HuH-7 (cell line): ENCODE measurements at places on chromosomes 16 and 17.

DNA sequence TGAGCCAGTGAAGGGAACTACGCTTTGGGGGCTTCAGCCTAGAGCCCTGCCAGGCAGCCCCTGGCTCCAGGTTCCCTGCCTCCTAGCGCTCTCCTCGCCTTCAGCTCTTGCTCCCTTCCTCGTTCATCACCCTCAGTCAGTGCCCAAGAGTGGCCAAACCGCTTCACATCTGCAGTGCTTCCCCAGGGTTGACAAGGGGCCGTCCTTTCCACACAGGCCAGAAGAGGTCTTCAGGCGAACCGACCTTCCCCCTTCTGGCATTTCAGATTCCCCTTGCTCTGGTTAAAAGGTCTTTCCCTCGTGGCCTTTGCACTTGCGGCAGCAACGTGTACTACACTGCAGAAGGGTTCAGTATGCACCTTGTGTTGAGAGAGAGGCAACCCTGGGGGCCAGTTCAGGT lies 4.1 kb downstream of the RASD1 start:
- DNase-seq: no peak

DNA sequence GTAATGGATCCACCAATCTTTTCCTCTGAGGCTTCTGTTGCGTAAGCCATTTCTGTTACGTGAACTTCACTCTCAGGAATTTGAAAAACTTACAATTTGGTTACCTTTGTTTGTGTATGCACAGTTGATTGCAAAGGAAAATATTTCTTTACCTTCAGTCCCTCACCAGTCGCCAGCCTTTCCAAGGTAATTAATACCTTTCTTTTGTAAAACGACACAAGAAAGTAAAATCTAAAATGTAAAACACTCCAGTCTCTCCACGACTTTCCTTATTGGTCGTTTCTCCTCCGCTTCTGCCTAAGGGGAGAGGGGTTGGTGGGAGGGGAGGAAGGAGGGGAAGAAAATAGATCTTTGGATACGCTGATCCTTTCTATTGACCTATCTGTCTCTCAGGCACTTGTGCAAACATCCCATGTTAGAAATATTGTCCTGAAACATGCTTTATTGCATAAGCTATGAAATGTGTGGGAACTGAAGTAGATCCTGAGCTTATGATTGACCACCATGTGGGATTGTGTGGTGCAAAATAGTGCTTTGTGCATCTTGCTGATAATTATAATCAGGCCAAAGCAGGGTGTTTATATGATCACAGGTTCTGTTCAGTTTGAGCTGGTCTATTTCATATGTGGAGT lies 32.4 kb upstream of the EFCAB13 start:
- peak; percentile 34 for DNase-seq

DNA sequence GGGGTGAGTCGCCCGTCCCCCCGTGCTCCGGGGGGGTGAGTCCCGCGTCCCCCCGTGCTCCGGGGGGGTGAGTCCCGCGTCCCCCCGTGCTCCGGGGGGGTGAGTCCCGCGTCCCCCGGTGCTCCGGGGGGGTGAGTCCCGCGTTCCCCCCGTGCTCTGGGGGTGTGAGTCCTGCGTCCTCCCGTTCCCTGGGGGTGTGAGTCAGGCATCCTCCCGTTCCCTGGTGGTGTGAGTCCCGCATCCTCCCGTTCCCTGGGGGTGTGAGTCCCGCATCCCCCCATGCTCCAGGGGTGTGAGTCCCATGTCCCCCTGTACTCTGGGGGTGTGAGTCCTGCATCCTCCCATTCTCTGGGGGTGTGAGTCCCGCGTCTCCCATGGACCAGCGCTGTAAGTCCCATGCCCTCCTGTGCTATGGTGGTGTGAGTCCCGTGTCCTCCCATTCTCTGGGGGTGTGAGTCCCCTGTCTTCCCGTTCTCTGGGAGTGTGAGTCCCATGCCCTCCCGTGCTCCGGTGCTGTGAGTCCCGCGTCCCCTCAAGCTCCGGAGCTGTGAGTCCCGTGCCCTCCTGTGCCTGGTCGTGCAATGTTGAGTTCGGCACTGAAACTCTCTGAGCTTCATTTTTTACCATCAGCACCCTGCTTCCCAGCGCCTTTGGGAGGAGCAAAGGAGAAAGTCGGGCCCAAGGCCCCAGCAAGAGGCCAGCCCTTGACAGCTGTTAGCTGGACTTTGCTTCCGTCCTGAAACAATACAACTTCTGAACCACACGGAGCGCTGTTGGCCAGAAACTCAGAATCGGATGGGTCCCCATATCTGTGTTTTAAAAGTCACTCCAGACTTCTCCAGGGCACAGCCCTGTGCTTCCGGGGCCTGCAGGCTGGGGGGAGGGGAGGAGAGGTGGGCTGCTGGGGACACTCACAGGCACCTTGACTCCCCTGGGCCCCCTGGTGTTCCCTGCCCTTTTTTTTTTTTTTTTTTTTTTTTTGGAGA lies 11.5 kb upstream of the ZC3H18 start:
- DNase-seq: peak; percentile 94

DNA sequence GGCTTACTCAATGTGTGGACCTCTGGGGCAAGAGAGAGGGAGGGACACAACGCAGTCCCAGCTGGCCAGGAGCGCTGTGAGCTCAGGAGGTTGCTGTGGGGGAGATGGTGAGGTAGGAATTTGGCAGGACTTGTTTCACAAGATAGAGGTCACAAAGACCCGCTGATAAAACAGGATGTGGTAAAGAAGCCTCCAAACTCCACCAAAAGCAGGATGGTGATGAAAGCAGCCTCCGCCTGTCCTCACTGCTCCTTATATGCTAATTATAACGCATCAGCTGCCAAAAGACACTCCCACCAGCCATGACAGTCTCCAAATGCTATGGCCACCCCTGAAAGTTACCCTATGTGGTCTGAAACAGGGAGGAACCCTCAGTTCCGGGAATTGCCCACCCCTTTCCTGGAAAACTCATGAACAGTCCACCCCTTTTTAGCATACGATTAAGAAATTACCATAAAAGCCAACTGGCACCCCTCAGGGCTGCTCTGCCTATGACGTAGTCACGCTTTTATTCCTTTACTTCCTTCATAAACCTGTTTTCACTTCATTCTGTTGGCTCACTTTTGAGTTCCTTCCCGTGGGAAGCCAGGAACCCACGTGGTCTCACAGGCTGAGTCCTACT lies 5.3 kb upstream of the EIF4A3 start:
- no peak for DNase-seq
